ENCODE measurements at places on chromosomes 16 and 17. TPM values are rescaled to one million over a fixed set of nuclear protein-coding genes. Genes with fewer than 3 reads are reported as not detected.

DNA sequence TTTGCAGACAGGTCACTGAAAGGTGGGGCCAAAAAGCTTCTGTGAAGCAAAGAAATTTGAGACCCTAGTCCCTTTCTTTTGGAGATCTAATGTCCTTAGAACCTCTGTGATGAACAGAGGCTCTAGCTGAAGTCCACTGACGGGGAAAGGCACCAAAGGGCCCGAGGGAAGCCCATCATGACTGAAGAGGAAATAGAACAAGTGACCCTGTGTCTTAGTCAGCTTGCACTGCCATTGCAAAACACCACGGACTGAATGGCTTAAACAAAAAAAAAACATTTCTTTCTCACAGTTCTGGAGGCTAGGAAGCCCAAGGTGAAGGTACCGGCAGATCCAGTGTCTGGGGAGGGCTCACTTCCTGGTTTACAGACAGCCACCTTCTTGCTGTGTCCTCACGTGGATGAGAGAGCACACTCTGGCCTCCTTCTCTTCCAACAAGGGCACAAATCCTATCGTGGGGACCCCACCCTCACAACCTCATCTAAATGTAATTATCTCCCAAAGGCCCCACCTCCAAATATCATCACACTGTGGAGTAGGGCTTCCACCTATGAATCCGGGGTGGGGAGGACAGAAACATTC, 24.3 kb upstream of the ASGR2 start:
- DNase-seq, result no peak
- no peaks in the 10 kb centered on the region for H3K27me3 ChIP-seq
- no peak overlapping the region for H3K4me3 ChIP-seq
- no peaks in the 10 kb centered on the region for H3K36me3 ChIP-seq
- no peaks in the 10 kb centered on the region for H3K4me1 ChIP-seq
- H3K27ac ChIP-seq, result no peak overlapping the region

DNA sequence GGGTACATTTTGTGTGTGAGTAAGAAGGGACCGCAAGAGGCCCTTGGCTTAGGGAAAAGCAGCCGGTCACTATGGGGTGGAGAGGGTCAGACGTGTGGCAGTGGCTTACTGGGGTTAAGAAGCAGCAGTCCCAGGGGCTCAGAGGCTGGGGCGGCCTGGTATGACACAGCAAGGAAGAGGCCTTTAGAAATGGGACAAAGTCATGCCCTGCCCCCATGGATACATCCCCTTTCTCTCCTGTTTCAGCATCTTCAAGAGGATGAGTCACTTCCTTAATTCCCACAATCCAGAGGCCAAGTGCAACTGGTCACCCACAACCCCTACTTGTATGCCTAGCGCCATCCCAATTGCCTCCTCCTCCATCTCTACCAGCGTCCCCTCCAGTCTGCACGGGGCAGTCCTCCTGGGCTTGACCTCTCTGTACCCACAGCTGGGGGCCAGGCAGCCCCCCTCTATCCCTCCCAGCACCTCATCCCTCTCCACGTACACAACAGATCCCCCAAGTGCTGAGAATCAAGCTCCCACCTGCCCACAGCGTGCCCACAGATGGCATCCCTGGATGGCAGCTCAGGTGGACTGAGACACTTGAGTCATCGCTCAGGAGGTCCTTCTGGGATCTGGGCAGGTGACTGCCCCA, 6.9 kb upstream of the EFTUD2 start:
- no peaks in the 10 kb centered on the region for H3K36me3 ChIP-seq
- H3K4me3 ChIP-seq, result no peak overlapping the region
- H3K27me3 ChIP-seq, result no peaks in the 10 kb centered on the region
- no peak for DNase-seq
- H3K4me1 ChIP-seq, result no peaks in the 10 kb centered on the region
- H3K27ac ChIP-seq, result no peak overlapping the region

- no peak overlapping the region for H3K27ac ChIP-seq
- no peak for DNase-seq
- no peaks in the 10 kb centered on the region for H3K27me3 ChIP-seq
These were observed 20.9 kb downstream of the CCDC182 start for GRCh38 chr17:57724026-57724728.

- no peaks in the 10 kb centered on the region for H3K4me1 ChIP-seq
- no peaks in the 10 kb centered on the region for H3K36me3 ChIP-seq
- peak; percentile 49 for DNase-seq
- no peak overlapping the region for H3K4me3 ChIP-seq
- no peaks in the 10 kb centered on the region for H3K27me3 ChIP-seq
- no peak overlapping the region for H3K27ac ChIP-seq
These were observed 5.5 kb upstream of the SLC25A35 start for GRCh38 chr17:8300627-8301242.

DNA sequence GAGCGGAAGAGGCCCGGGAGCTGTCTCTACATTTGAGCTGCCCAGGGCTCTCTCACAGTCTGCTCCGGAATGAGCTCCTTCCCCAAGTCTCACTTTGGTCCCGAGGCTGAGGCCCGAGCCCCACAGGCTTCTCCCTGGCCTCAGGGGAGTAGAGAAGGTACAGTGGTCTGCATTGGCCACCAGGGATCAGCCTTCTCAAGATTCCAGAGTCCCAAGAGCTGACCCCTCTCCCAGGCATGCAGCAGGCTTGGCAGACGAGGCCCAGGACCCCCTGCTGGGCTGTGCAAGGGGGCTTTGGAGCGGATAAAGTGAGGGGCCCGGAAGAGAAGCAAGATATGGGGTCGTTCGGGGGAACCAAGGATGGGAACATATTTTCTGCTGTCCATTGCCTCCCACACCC, 3.1 kb downstream of the PRSS27 start:
- H3K4me3 ChIP-seq, result no peak overlapping the region
- H3K4me1 ChIP-seq, result no peaks in the 10 kb centered on the region
- DNase-seq, result no peak
- no peaks in the 10 kb centered on the region for H3K27me3 ChIP-seq
- no peak overlapping the region for H3K27ac ChIP-seq
- H3K36me3 ChIP-seq, result no peaks in the 10 kb centered on the region

The KRT15 gene
- total RNA-seq, result 1.6 TPM

The EME1 gene
- total RNA-seq, result 1.7 TPM
